WTC11 (cell line): ENCODE measurements at places on chromosomes 7 and 10.

- DNase-seq, result peak; percentile 52
- no peaks in the 10 kb centered on the region for H3K27me3 ChIP-seq
- peak overlapping the region; percentile 83; the same call in 1 of the 2 replicates for H3K27ac ChIP-seq
- no peak overlapping the region for H3K4me3 ChIP-seq
- no peaks in the 10 kb centered on the region for H3K36me3 ChIP-seq
- H3K4me1 ChIP-seq, result peaks cover 33% of the 10 kb centered on the region
These were observed 50.6 kb downstream of the PWWP2B start for GRCh38 chr10:132447446-132448247.

DNA sequence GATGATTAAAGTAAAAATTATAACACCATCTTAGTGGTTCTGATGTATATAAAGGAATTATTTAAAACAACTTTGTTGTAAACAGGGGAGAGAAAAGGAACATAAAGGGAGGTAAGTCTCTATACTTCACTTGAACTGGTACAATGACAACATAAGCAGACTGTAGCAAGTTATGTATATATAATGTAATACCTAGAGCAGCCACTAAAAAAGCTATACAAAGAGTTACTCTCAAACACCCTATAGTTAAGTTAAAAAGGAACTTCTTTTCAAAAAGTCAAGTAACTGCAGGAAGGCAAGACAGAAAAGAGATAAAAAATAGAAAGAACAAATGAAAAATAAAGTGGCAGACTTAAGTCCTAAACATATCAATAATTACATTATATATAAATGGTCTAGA lies 82.3 kb downstream of the ZNF503 start:
- H3K27ac ChIP-seq, result no peak overlapping the region
- H3K36me3 ChIP-seq, result peaks cover 1% of the 10 kb centered on the region; the same call in 1 of the 2 replicates
- H3K4me3 ChIP-seq, result no peak overlapping the region
- DNase-seq, result no peak

DNA sequence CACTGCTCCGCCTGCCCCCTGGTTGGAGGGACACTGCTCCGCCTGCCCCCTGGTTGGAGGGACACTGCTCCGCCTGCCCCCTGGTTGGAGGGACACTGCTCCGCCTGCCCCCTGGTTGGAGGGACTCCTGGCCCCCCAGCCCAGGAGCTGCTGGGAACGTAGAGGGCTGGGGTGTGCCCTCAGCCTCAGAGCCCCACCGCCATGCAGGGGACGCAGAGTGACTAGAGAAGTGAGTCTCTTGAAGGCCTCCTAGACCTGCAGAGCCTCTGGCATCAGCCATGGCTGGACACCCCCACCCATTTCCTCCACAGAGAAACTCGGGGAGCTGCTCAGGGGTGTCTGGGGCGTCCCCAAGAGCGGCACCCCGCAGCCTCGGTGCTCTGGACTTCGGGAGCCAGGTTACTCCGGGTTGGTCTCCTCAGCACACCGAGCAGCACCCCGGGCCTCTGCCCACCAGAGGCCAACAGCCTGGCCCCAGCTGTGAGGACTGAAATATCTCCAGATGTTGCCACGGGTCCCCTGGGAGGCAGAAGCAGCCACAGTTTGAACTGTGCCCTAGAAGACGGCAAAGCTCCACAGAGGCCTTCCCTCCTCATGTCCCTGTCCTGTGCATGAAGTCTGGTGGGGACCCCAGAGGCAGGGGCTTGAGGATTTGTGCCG lies 191.9 kb downstream of the ELFN1 start:
- H3K36me3 ChIP-seq, result no peaks in the 10 kb centered on the region
- H3K27me3 ChIP-seq, result no peaks in the 10 kb centered on the region
- DNase-seq, result no peak

DNA sequence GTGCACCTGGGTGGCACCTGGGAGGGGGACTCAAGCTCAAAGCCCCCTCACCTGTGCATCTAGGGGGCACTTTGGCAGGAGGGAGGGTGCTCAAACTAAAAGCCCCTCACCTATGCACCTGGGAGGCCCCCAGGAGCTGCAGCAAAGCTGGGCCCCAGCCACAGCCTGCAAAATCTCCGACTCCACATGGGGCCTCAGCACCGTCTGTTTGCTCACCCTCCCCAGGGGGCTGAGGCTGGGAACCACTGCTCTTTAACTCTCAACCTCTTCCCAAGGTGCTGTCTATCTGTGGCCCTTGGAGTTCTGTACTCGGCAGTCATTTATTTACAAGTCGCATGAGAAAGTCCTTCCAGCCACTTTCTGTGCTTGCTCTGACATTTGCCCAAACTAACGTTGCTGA lies 458.4 kb downstream of the DNAJB6 start:
- H3K36me3 ChIP-seq, result peaks cover 25% of the 10 kb centered on the region
- peak overlapping the region; percentile 65 for H3K27ac ChIP-seq
- H3K4me1 ChIP-seq, result peaks cover 39% of the 10 kb centered on the region
- H3K27me3 ChIP-seq, result peaks cover 3% of the 10 kb centered on the region; the same call in 1 of the 2 replicates

DNA sequence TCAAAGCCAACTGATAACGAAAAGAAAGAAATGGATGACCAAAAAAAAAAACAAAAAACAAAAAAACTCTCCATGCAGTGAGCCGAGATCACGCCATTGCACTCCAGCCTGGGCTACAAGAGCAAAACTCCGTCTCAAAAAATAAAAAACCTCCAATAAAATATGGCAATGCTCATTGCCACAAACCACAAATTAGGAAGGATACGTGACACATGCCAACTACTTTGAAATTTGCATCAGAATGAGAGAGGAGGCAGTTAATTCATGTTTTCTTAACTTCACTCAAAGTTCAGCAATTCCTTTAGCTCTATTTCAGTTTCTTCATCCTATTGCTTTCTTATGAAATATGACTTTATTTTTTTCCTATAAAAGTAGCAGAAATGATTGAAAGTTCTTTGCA lies 398.1 kb upstream of the C7orf33 start:
- H3K4me1 ChIP-seq, result peaks cover 14% of the 10 kb centered on the region
- H3K27me3 ChIP-seq, result no peaks in the 10 kb centered on the region
- no peak for DNase-seq
- H3K27ac ChIP-seq, result no peak overlapping the region
- no peak overlapping the region for H3K4me3 ChIP-seq

DNA sequence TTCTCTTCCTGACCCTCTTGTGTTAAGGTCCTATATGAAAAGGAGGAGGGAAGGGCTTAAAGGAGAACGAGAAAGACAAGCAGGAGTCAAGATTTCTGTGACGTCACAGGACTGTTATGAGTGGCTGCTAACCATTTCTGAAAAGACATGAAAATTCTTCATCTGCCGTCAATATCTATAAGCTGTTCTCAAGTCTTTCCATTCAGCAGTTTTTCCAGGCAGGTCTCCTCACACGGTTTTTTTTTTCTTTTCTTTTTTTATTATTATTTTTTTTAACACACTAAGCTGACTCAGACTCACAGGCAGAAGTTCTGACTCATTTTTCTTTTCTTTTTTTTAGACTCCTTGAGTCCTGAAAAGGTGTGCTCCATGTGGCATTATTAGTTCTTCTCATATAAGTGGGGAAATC lies 72.0 kb downstream of the DGKI start:
- no peak overlapping the region for H3K4me3 ChIP-seq
- H3K27me3 ChIP-seq, result no peaks in the 10 kb centered on the region
- H3K36me3 ChIP-seq, result no peaks in the 10 kb centered on the region
- H3K27ac ChIP-seq, result no peak overlapping the region

- H3K27ac ChIP-seq, result no peak overlapping the region
- H3K27me3 ChIP-seq, result no peaks in the 10 kb centered on the region
- no peaks in the 10 kb centered on the region for H3K4me1 ChIP-seq
- H3K4me3 ChIP-seq, result no peak overlapping the region
These were observed 106.3 kb downstream of the TMEM26 start for GRCh38 chr10:61346796-61347413.

- H3K36me3 ChIP-seq, result peaks cover 12% of the 10 kb centered on the region; the same call in 1 of the 2 replicates
- no peak overlapping the region for H3K27ac ChIP-seq
- no peak for DNase-seq
- peaks cover 15% of the 10 kb centered on the region for H3K4me1 ChIP-seq
These were observed 17.9 kb upstream of the ACBD5 start for GRCh38 chr10:27258492-27258837.

DNA sequence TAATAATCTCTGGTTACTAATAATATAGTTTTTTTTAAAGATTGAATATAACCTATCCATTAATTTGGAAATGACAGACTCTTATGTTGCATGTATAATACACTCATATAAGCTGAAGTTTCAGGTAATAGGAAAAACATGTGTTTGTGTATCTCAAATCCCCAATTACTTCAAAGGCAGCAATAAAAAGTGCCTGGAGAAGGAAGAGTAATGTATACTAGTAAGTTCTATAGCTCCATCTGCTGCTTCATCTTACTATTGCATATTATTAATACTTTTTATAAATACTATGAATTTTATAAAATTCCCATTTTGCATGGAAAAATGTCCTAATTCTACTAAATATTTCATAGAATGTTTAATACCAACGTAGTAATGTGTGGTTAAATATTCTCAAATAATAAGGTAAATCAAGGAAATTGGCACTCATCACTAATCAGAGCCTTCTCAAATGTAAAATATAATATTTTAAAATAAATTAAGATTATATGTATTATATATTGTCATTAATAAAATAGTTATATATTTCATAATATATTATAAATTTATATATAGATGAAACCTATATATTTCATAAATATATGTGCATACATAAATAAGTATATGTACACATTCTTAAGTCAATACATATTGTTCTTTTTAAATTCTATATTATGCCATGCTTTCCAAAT lies 311.9 kb downstream of the HGF start:
- H3K4me3 ChIP-seq, result no peak overlapping the region
- no peak overlapping the region for H3K27ac ChIP-seq
- H3K36me3 ChIP-seq, result no peaks in the 10 kb centered on the region

GRCh38 chr10:125543796-125544195 lies 139.2 kb downstream of the TEX36 start:
- no peak for DNase-seq
- H3K4me3 ChIP-seq, result no peak overlapping the region
- no peak overlapping the region for H3K27ac ChIP-seq
- H3K36me3 ChIP-seq, result no peaks in the 10 kb centered on the region
- peaks cover 3% of the 10 kb centered on the region; the same call in 1 of the 2 replicates for H3K27me3 ChIP-seq
- H3K4me1 ChIP-seq, result peaks cover 20% of the 10 kb centered on the region

- DNase-seq, result no peak
- no peaks in the 10 kb centered on the region for H3K36me3 ChIP-seq
- no peak overlapping the region for H3K4me3 ChIP-seq
These were observed 37.7 kb downstream of the PRSS2 start for GRCh38 chr7:142808461-142808801.

DNA sequence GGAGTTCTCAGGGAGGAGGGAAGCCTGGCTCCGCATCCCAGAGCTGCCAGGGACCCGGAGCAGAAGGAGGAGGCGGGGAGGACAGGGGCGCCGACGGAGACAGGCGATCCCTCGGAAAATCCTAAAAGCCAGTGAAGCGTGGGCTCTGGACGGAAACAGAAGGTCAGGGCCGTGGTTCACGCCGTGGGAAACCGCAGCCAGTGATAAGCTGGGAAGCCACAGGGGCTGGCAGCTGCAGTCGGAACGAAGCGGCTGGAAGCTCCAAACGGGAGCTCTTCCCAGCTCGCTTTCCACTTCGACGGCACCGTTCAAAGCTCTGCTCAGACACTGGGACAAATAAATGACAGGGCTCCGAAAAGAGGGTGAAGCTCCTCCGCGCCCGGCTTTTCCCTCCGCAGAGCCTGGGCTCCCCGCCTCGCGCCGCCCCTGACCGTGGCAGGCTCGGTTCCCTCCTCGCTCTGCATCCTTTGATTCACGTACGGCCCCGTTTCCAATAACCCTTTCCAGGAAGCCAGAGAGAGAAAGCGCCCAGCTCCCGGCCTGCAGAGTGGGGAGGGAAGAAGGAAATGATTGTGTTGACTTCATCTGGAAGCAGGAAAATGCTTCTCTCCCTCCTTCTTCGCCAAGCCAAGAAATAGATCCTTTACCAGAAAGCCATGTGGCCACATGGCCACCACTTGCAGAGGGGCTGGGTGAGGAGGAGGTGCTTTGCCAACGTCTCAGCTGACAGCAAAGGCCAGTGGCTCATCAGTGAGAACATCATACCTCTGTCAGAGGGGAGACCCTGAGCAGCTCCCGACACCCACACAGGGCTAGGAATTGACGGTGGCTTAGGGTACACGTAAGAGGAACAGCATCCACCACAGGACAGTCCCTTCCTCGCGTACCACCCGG lies 57.4 kb downstream of the ADRB1 start:
- peak overlapping the region; percentile 64 for H3K4me3 ChIP-seq
- peaks cover 37% of the 10 kb centered on the region for H3K27me3 ChIP-seq
- H3K36me3 ChIP-seq, result no peaks in the 10 kb centered on the region
- H3K4me1 ChIP-seq, result peaks cover 10% of the 10 kb centered on the region
- DNase-seq, result peak; percentile 35

GRCh38 chr10:132403511-132404168 lies 6.6 kb downstream of the PWWP2B start:
- no peaks in the 10 kb centered on the region for H3K27me3 ChIP-seq
- H3K4me1 ChIP-seq, result peaks cover 34% of the 10 kb centered on the region
- no peak overlapping the region for H3K4me3 ChIP-seq
- peaks cover 6% of the 10 kb centered on the region; the same call in 1 of the 2 replicates for H3K36me3 ChIP-seq
- H3K27ac ChIP-seq, result peak overlapping the region; percentile 96

- no peak for DNase-seq
- H3K4me1 ChIP-seq, result no peaks in the 10 kb centered on the region
- no peak overlapping the region for H3K4me3 ChIP-seq
- H3K36me3 ChIP-seq, result no peaks in the 10 kb centered on the region
- H3K27ac ChIP-seq, result no peak overlapping the region
These were observed 15.4 kb upstream of the HIBADH start for GRCh38 chr7:27677912-27678612.

DNA sequence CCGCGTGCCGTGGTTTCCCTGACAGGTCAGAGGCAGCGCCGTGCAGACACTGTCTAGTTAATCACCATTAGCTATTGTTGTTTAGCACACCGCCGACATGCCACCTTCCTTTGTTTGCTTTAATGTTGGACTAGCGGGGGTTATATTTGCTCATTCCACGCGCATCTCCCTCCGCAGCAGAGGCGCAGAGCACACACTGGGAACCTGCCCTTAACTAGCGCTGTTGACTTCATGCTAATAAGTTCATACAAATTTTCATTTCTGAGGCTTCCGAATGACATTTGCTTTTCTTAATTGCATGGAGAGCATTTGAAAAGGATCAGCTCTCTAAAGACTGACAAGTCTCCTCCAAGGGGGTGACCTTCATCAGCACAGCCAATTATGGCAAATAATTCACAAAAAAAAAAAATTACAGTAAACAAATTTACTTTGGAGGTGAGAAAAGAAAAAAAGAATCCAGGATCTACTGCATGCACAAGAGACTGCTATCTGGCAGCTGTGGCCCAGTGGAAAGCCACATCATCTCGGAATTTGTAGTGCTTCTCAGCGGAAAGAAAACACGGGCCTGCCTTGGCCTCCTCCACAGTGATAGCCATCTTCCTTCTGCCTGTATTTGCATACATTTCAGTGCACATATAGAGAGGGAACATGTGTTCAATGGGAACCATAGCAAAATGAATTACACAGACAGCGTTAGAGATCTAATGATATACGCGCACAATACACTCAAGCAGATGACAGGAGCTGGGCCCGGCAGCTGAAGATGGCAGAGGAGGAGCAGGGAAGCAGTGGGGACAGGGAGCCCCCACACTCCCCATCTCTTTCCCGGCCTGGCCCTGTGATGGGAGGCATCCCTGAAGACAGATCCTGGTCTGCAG lies 94.2 kb downstream of the EBF3 start:
- no peak overlapping the region for H3K4me3 ChIP-seq
- no peaks in the 10 kb centered on the region for H3K36me3 ChIP-seq
- H3K27me3 ChIP-seq, result no peaks in the 10 kb centered on the region
